ENCODE measurements at places on chromosomes 4 and X.

- DNase-seq, result no peak
These were observed 1.0 kb upstream of the MECP2 start for GRCh38 chrX:154098551-154098950.

DNA sequence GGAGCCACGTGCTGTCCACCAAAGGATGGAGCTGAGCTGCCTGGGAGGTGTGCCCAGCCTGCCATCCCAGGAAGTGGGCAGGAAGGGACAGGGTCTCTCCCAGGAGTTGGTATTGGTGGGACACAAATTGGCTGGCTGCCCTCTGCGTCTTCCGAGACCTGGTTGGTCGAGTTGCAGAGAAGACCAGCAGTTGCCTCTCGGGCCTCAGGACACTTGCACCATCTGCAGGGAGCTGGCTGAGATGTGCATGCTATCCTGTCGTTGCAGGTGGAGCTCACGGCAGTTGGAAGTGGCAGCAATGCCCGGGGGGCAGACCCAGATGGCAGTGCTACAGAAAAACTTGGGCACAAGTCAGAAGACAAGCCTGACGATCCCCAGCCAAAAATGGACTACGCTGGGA is 30.2 kb downstream of the BCORL1 start:
- no peak for DNase-seq

GRCh38 chr4:101555341-101555880 is 208.1 kb upstream of the PPP3CA start:
- DNase-seq, result no peak

- DNase-seq, result no peak
These were observed 29.0 kb upstream of the KDR start for GRCh38 chr4:55154290-55154880.

- no peak for DNase-seq
These were observed 33.6 kb downstream of the GRIA3 start for GRCh38 chrX:123217728-123218127.

GRCh38 chr4:31949045-31949444 is 1228.9 kb downstream of the PCDH7 start:
- DNase-seq, result no peak

- no peak for DNase-seq
These were observed 119.7 kb downstream of the NFKB1 start for GRCh38 chr4:102620697-102621497.

- DNase-seq, result no peak
These were observed 88.6 kb downstream of the STOX2 start for GRCh38 chr4:183993676-183994075.

- DNase-seq, result no peak
These were observed 7.8 kb downstream of the DIAPH2 start for GRCh38 chrX:96692454-96692853.

GRCh38 chr4:76779740-76780459 is 118.0 kb downstream of the SOWAHB start:
- DNase-seq, result no peak

GRCh38 chrX:10990976-10991375 is 120.2 kb upstream of the HCCS start:
- no peak for DNase-seq

DNA sequence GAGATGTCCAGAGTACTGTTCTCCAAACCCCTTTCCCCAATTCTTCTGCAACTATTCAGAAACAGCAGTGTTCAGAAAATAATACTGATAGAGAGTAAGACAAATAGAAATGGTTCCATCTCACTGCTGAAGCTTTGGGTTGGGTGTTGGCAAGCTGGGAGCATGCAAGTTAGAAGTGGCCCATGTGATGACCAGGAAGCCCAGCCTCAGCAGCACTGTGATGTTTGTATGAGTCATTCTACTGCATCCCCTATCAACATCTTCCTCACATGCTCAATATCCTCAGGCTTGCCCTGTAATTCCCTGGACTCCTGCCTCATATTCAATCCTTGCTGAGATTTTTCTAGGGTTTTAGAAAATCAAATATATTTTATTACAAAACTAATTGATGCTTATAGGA is 96.5 kb downstream of the CHRDL1 start:
- no peak for DNase-seq

Measured in stimulated activated CD4-positive, alpha-beta T cell treated with anti-CD3 and anti-CD28 coated beads, TNF-alpha, amount 100 ng/mL, for 4 hours (primary cell).